ENCODE measurements at places on chromosomes 12 and 14.
A peak's percentile ranks its signal among the peaks of the same experiment; 100 is the strongest.

DNA sequence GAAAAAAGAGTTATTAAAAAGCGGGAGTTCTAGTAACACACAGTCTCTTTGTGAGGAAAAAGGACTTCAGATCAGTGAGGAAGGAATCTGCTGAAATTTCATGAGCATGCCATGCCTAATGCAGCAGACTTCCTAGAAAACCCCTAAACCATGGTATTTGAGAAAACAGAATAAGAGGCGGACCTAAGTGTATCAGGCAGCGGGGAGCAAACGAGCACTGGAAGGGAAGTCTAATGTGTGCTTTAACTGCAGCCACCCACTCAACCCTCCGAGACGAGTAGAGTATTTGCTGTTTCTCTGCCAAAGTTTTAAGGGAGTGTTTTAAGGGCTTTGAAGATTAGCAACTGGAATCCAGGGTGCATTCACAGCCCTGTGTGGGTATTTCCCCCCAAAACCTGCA, 36.5 kb downstream of the ACADS start:
- DNase-seq: no peak

GRCh38 chr12:93786656-93787397, 109.7 kb downstream of the CRADD start:
- no peak for DNase-seq

DNA sequence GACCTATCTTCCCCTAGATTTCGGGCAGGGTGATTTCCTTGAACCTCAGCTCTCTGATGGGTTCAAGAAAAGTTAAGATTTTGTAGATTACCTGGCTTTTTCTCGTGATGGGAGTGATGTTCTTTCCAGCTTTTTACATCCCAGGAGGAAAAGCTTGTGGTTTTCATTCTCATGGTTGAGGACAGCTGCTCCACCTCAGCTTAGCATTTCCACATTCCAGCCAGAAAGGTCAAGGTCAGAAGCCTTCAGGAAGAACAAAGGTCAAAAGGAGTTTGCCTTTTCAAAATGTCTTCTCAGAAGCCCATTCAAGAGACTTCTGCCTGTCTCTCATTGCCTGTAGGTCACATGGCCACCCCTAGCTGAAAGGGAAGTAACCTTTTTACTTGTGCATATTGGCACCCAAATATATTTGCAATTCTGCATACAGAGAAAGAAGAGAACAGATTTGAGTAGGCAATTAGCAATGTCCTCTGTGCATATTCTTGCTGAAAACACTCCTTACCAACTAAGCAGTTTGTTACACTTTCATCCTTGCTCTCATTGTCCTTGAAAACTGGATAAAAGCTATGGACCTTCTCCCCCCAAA, 6.6 kb upstream of the ADGRD1 start:
- DNase-seq: no peak

- no peak for DNase-seq
These were observed 45.7 kb downstream of the LMO3 start for GRCh38 chr12:16560273-16560672.

DNA sequence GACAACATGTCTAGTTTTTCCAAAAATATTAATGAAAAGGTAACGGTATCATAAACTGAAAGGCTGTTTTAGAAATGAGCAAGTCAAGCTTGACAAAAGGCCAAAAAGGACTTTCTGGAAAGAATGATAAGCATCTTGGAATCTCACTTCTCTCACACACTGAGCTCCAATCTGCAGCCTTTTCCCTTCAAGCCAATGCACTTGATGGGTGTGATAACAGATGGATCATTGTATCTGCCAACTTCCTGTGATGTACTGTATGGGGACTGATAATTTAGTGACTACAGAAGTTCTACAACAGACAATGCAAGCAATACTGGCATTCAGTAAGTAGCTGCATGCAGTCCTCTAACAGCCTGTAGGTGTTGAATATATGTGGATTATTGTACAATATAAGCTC, 147.1 kb downstream of the MED13L start:
- no peak for DNase-seq

GRCh38 chr12:44077294-44077693, 241.4 kb downstream of the TMEM117 start:
- DNase-seq: no peak

GRCh38 chr14:100375266-100375962, 52.3 kb downstream of the SLC25A47 start:
- DNase-seq: no peak

- no peak for DNase-seq
These were observed 22.3 kb downstream of the SNW1 start for GRCh38 chr14:77738559-77739250.

GRCh38 chr12:46133751-46134150, 135.1 kb downstream of the SLC38A1 start:
- DNase-seq: no peak

DNA sequence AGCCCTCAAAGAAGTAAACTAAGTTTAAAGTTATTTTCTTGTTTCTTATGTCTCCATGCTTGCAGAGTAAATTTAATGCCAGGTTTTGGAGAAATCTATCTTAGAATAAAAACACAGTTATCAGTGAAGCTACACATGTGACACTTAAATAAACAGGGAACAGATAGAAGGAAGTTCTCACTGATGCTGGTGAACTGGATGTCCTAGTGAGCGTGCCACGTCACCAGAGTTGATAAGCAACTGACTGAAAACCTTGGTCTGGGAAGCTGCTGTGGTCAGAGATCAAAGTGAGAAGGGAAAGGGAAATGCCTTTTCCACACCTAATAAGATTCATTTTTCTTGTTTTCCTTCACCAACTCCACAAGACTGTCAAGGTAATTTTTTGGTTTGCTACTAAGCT, 74.8 kb upstream of the PCED1B start:
- DNase-seq: no peak

DNA sequence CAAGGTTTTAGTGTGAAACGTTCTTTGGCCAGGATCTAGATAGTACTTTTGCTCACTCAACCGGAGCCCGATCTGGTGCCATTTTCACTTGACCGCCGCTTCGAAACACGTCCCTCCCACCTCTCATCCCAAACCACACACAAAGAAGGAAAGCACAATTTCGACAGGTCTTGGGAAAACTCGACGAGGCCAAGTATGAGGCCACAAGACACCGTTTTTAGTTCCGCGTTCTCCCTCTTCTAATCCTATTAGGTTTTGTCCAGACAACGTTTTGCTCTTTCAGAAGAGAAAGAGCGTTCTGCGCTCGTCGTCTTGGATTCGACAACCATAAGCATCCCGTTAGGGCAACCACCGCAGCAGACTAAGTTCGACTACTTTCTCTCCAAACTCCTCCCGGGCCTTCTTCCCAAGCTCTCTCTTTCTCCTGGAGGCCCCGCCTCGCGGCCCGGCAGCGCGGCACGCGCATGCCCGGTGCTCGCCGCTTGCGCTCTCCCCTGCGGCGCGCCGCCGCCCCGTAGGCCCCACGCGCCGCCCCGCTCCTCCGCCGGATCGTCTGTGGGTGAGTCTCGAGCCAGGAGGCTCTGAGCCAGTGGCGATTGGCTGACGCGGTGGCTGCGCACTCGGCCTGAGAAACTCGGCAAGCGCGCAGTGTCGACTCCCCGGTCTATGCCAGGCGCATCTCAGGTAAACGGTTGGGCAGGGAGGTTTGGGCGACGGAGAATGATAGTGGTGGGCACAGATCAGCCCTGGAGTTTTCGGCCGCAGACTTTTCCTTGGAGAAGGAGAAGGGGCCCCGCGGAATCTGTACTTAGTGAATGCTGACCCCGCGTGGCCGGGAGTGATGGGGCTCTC, at the start of gene MIPOL1:
MIPOL1 (plus strand) TSS at position 517 of the 852 bp plus-strand sequence. CDS start 49,952 bp downstream, outside the sequence.
- peak; percentile 80 for DNase-seq

DNA sequence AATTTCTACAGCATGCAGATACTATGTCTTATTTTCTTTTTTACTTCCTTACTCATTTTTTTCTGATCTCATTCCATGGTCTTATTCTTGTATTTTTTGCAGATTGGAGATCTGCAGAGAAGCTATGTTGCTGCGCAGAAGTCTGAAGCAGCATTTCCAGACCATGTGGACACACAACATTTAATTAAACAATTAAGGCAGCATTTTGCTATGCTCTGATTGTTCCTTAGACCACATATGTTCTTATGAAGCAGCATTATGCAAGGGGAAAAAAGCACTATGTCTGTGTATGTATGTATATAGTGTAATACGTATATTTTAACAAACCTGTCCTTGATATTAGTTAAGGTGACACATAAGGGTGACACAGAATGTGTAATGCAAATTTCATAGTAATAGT, 52.7 kb downstream of the TTC8 start:
- DNase-seq: no peak

GRCh38 chr14:74347097-74347794, 1.0 kb upstream of the VRTN start:
- no peak for DNase-seq

- DNase-seq: no peak
These were observed 301.5 kb upstream of the ATP2B1 start for GRCh38 chr12:90010089-90010488.

GRCh38 chr14:91947475-91948184, at the start of gene FBLN5:
Gene FBLN5, minus strand, starts transcription at chr14:91947694. Its CDS starts 465 bp downstream, at chr14:91947229.
- DNase-seq: peak; percentile 5

DNA sequence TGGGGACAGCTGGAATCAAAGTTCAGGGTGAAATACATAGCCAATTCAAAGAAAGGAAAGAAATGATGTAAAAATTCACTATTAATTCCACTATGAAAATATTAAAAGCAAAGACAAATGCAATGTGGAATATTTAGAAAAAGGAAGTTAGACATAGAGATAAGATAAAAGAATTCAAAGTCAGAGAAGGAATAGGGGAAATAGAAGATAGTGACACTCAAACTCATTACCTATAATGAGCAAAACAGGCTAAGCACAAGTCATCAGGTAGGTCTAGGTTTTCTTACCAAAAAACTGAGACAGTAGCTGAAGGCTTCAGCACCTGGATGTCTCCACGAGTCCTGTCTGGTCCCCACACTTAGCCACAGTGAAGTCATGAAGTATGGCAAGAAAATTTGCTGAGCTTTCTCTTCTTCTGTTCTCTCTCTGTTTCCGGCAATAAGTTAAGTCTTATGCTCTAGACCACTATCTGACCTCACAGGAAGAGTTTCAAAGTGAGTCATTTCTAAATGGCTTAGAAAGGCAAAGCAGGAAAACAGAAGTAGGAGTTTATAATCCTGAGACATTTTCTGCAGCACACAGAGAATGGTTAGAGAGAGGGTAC, at the start of gene C3AR1:
C3AR1 (minus strand) TSS at position 369 of the 604 bp plus-strand sequence. CDS start 6,174 bp downstream, outside the sequence.
- no peak for DNase-seq

DNA sequence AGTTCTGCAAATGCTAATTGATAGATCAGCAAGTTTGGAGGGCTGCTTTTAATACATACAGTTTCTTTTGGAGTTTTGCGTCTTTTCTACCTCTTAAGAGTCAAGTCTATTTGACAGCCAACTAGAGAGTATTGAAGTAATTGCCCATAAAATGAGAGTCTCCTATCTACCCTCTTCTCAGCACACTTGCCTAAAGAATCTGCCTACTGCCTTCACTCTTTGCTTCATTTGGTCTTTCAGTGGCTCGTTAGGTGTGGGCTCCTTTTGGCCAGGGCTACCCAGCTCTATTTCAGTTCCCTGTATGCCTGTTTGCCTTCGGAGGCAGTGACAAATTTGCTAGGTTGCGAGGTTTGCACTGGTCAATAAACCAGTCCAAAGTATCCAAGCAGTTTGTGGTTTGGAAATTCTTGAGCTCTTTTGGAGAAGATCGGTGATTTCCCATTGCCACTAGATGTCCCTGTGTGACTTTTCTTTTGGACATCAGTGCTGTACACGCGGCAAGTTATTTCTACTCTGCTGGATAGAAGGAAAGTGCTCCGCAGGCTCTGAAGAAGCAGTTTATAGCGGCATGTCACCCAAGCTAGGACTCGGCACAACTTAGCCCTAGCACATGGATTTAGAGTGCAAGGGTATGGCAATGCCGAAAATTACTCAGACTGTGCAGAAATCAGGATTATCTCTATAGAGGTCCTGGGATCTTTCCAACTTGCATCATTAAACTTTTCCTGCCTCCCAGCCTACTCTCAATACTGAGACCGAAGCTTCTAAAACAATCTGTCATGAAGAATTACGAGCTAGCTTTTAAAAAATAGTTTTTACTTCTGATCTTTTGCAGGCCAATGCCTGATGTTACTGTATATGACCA, 38.6 kb downstream of the MGST1 start:
- no peak for DNase-seq

DNA sequence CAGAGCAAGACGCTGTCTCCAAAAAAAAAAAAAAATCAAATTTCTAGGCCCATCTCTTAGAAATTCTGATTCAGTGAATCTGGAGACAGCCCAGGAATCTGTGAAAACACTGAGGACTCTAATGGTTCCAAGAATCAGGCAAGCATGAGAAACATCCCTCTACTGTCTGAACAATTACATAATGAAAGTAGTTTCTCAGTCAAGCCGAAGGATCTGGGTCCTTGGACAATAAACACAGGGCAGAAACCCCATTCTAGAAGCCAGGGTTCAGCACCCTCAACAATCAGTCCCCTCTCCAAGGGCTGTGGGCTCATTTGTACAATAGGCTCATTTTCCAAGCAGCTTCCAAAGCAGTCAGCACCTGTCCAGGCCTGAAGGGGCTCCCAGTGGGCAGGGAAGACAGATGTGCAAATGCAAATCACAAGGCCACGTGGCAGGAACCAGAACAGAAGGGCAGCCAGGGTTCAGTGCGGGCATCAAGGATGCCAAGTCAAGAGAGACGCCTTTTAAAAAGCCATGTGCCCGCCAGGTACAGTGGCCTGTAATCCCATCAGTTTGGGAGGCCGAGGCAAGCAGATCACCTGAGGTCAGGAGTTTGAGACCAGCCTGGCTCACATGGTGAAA, 96.1 kb downstream of the KSR2 start:
- DNase-seq: peak; percentile 43

GRCh38 chr12:91043408-91043807, 14.4 kb downstream of the KERA start:
- peak; percentile 77 for DNase-seq

DNA sequence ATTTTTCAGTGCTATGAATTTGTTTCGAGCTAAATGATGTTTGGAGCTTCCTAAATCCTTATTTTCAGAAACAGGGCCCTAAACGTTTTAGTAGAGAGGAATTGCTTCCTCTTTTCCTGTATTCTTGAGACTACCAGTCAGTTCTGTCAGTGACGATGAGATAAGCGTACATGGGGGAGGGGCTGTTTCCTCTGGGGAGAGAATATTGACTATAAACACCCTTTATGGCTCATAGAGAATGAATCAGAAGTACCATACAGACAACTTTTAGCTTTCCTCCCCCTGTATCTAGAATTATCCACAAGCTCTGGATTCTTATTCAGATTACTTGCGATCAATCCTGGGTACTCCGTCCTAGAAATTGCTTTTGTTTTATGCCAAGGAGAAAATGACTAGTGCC, 5.1 kb downstream of the TBK1 start:
- no peak for DNase-seq

DNA sequence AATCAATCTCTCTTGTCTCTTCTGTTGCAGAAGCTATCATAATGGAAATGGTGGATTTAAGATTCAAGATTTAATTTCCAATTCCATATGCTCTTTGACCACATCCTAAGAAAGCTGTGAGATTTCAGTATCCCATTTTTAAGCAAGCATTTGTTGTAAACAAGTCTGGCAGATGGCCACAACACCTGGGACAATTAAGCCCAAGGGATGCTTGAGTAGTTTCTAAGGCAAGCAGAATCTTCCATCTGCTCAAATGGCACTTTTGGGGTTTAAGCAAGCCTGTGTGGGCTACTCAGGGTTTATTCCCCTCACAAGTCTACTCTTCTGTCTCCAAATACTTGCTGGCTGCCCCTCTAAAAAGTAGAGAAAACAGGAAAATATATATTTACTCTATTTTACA, 304.7 kb upstream of the SYT1 start:
- DNase-seq: peak; percentile 79
